Stimulated activated CD8-positive, alpha-beta memory T cell treated with anti-CD3 and anti-CD28 coated beads, Interleukin-7, amount 100 ng/mL, for 1 hour (primary cell): ENCODE measurements at places on chromosomes 5 and 9.

DNA sequence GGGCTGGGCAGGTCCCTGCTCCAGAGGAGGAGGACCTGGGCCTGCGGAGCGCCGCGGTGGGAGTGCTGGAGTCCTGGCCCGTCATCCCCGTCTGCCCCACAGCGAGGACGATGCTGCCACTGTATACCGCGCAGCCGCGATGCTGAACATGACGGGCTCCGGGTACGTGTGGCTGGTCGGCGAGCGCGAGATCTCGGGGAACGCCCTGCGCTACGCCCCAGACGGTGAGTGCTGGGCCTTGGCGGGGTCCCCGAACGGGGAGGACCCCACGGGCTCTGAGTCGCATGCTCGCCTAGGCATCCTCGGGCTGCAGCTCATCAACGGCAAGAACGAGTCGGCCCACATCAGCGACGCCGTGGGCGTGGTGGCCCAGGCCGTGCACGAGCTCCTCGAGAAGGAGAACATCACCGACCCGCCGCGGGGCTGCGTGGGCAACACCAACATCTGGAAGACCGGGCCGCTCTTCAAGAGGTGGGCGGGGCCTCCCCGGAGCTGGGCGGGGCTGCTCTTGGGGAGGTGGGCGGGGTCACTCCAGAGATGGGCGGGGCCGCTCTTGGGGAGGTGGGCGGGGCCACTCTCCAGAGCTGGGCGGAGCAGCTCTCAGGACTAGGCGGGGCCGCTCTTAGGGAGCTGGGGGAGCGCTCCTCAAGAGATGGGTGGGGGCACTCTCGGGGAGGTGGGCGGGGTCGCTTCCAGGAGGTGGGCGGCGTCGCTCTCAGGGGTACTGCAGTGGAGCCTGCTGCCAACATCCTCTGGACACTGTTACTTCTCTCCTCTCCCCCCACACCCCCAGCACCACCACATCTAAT, 13.1 kb downstream of the LRRC26 start:
- no peak for DNase-seq

DNA sequence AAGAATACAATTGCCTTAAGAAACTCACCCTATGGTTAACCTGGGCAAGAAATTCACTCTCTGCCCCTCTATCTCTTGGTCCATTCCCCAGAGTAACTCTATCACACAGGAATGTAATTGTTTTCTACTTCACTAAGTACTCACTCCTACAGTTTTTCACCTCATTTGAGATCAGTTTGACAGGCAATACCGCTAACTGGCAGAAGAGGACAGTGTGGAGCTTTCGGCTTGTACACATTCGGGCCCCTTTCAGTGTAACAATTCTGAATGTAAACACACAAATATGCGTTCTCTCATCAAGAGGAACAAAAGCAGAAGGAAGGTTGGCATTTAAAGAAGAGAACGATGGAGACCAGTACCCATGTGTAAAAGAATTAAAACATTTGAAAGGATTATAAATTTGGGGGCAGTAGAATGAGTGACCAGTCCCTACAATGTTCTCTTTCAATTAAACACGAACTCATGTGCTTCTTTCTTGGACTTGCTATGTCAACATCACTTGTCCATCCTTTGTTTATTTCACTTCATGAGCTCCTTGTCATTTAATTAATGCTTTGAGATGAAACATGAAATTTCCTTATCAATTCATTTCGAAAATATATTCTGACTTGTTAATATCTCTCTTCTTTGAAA, 188.5 kb upstream of the GRAMD2B start:
- DNase-seq, result no peak

DNA sequence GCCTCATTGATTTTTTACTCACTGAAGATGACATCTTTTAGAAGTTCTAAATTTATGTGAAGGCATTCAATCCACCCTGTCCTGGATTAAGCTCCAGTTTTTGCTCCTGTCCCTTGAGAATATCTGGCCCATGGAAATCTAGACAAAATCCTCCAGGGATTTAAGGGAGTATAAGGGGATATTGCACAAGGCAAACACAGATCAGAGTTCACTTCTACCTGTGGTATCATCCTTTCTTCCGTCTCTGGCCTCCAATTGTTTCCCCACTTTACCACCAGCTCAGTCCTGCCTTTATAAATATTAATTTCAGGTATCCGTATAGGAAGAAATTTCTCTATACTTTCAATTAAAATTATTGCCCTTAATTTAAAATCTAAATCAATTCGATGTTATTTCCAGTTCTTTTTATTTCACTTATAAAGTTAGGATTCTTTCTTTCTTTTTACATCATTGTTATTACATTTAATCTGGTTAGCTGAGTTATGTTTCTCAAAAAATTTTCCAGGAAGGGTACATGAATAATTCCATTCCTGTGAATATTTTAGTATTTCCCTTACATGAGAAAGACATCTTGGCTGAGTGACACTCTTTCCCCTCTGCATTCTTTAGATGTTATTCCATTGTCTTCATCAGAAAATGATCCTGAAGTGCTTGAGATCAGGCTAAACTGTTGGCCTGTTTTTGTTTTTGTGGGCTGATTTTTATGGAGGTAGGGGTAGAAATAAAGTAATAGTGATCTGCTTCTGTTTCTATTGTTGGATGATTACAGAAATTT, 194.3 kb upstream of the MAP3K1 start:
- DNase-seq, result no peak

- no peak for DNase-seq
Observed at GRCh38 chr5:34728236-34728635, 72.1 kb downstream of the RAI14 start.

DNA sequence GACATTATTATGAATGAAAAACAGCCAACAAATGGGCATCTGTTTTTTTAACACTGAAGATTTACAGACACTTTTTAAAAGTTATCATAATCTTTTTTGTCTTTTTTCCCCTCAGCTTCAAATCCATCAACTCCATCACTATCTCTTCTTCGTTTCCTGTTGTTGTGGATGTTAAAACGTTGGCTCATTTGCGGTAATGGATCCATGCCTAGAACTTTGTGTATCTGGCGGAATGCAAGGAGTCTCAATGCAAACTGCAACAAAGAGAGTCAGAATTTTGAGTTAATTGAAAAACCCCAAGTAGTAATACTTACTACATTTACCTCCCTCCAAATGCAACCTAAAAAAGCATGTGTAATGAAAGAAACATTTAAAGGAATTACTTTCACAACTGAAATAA, 42.9 kb upstream of the MTMR12 start:
- DNase-seq, result no peak

GRCh38 chr9:75993434-75993833, 103.0 kb downstream of the PCSK5 start:
- no peak for DNase-seq

- DNase-seq, result no peak
Observed at GRCh38 chr9:106868565-106868964, 5.6 kb downstream of the ZNF462 start.

DNA sequence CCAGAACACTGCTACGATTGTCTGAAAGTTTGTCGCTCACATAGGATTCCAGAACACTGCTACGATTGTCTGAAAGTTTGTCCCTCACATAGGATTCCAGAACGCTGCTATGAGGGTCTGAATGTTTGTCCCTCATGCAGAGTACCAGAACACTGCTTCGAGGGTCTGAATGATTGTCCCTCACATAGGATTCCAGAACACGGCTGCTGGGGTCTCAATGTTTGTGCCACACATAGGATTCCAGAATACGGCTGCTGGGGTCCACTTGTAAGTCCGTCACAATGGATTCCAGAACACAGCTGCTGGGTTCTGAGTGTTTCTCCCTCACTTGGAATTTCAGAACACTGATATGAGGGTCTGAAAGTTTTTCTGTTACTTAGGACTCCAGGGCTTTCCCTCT, 203.3 kb downstream of the FOXD4L6 start:
- no peak for DNase-seq

DNA sequence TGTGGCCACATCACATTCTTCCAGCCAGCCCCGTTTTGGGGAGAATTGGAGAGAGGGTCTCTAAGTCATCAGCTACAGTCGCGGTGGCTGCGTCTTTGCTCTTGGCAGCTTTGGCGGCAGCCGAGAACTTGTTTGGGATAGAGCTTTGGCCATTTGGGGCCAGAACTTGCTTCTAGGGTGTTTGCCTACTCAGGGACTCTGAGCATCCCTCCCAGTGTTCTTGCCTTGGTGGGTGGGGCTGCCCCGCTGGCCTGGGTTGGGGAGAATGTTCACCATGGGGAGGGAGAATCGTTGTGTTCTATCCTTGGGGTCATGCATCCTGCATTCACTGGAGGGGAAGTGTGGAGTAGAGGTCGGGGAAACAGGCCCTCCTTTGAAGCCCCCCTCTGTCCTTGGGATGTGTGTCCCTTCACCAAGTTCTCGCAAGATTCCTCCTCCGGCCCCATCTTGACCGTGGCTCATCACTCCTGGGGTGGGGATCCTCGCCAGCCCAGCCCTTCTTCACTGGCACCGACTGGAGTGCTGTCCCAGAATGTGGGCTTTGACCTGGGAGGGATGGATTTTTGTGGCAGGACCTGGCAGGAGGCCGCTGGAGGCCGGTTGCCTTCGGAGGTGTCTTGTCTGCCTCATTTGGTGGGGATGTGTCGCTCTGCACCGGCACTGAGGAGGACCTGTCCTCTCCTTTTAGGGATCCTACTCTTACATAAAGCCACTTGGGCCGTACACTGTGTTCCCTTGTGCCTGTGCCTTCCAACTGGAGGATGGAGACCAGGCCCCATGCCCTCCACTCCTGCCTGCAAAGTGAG, 3.5 kb downstream of the PHF2 start:
- no peak for DNase-seq

DNA sequence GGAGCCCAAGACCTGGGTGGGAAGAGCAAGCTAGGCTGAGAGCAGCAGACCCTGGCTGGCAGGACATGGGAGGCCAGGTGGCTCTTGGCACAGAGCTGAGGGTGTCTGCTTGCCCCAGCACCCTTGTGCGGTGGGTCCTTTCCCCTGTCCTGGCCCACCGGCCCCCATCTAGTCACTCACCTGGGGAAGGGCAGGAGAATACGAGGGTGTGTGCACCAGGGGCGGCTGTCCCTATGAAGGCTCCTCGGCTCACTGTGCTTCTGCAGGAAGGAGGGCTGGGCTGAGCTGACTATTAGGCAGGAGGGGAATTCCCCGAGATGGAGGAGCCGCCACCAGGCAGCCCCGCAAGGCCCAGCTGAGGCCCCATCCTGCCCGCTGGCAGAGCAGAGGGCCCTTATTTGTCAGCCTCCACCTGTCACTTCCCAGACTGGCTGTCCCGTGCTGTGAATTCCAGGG, 6.1 kb upstream of the TNIP1 start:
- DNase-seq, result peak; percentile 39

DNA sequence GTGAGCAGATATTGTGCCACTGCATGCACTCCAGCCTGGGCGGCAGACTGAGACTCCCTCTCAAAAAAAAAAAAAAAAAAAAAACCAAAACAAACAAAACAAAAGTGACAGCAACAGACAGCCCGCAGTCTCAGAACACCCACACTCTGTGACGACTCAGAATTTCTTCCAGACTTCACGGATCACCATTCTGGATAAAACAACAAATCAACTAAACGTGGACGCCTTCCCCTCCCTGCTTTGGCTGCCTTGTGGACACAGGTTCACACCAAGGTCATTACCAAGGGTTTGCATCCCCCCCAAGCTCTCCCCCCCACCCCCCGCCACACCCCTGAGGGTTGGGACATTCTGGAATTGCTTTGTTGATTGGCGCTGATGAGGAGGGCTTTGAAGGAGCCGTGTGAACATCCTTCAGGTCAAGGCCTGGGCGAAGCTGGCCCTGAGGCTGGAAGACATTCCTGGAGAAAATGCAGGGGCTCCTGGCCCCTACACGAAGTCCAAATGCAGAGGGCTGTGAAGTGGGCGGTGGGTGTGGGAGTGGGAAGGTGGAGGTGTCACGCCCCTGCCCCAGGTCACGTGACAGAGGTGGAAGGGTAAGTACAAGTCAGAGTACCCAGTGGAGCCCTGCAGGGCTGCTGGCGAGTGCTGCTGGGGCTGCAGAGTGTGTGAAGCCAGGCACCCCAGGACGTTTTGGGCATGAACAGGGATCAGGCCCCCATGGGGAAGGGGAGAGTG, 10.1 kb downstream of the LCN10 start:
- DNase-seq, result no peak

- no peak for DNase-seq
Observed at GRCh38 chr9:130918101-130918825, 20.8 kb downstream of the FIBCD1 start.

DNA sequence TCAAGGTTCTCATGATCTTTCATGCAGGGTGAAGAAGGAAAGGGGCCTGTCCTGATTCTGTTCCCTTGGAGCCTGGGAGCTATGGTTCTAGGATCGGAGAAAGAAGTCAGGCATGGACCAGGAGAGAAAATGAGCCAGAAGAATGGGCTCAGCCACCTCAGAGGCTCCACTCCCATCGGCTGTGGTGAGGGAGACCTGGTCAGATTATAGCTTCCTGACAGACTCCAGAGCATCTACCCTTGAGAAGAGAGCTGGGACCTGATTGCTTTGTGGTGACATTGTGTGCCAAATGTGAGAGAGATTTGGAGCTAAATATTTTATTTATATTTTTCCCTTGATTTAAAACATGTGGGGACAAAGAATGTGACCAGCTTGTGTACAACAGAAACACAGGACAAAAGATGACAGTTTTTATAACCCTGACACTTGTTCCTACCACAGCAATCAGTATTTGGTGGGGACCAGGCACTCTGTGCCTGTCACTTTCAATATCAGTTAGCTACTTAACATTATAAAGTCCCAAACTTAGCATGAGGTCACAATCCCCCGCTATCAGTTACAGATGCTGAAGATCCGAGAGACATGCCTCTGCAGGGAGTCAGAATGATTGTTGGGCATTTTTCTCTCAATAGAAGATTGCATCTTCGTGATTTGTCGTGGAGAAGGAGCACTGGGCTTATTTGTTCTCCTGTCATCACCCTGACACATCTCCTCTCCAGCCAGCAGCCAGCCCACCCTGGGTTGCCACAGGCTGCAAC, 228.3 kb upstream of the ADAMTS16 start:
- DNase-seq, result no peak

DNA sequence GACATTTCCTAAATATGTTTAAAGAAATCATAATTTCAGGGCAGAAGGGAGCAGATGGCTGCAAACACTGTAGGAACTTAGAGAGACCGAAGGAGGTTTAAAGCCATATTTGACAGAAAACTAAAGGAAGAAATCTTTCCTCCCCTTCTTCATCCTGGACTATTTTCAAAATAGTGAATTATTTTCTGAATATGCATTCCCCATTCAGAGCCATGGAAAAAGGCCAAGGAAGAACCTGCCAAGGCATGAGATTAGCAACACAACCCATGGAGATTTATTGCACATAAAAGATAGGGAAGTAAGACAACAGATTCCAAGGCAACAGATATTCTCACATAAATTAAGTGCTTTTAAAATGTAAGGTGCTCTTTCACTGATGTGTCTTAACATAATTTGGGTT, 233.3 kb upstream of the ADAMTS16 start:
- no peak for DNase-seq

- DNase-seq, result no peak
Observed at GRCh38 chr9:22683700-22684075, 237.1 kb downstream of the DMRTA1 start.
